Activated naive CD4-positive, alpha-beta T cell treated with anti-CD3 and anti-CD28 coated beads for 36 hours (primary cell): ENCODE measurements at places on chromosomes 4 and X.

DNA sequence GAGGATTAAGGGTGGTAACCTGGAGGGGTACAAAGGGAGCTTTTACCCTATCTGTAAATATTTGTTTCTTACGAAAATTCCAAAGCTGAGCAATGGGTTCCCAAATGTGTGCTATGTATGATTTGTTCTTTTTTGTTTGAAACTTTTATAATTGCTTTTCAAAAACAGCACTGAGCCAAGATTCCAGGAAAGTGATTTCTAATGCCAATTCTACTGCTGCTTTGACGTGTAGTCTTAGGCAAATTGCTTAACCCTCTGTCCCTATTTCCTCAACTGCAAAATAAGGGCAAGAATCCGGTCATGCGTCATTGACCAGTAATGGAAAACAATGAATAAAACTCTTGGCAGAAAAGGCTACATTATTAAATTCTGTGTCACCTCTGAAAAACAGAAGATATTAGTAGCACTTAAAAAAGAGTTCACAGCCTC lies 454.7 kb downstream of the IL15 start:
- DNase-seq: no peak

- DNase-seq: no peak
Measured at GRCh38 chr4:13711233-13711785, 83.8 kb upstream of the BOD1L1 start.

DNA sequence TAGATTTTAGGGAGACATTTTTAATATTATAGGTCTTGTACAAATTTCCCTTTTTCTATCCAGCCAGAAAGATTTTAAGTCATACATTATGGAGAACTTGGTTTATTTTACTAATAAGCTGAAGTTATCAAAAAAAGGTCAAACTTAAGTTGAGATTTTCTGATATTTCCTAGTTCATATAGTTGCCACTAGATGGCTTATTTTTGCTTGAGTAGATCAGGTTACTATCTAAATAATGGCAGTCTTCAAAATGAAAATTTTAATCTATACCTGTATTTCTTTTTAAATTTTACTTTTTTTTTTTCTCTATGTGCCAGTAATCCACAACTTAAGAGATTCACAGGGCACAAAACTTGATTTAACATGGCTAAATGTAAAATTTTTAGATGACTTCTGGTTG lies 52.3 kb downstream of the USP9X start:
- no peak for DNase-seq

DNA sequence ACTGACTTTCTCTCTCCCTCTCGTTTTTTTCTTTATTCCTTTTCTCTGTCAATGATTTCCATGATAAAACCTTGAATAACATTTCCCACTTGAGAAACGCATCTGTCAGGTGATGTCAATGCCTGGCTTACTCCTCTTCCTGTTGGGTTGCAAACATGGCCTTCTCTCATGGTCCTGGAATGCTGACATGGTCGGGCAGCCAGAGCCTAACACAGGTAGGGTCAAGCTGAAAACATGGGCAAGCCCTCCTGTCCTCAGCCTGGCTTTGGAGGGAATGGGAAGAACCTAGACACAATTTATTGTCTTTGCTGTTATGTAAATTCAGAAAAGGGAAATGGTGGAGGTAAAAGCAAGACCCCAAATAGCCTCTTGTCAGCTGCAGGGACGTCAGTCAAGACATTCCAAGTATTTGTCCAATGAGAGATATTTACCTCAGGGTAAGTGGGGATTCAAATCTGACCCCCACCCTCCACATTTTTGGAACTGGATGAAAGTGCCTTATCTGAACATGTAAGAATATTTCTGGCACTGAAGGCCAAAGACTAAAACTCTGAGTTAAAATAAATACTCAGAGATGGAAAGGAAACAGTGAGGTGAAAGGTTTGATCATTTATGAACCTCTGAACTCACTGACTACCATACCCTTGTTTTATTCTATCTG lies 473.8 kb downstream of the SPRY1 start:
- no peak for DNase-seq

- DNase-seq: peak; percentile 5
Measured at GRCh38 chrX:38175139-38175538, 45.5 kb downstream of the SRPX start.

- DNase-seq: no peak
Measured at GRCh38 chrX:115639334-115639880, 78.4 kb downstream of the PLS3 start.

GRCh38 chr4:82711158-82711785 lies 87.3 kb downstream of the SCD5 start:
- DNase-seq: no peak

DNA sequence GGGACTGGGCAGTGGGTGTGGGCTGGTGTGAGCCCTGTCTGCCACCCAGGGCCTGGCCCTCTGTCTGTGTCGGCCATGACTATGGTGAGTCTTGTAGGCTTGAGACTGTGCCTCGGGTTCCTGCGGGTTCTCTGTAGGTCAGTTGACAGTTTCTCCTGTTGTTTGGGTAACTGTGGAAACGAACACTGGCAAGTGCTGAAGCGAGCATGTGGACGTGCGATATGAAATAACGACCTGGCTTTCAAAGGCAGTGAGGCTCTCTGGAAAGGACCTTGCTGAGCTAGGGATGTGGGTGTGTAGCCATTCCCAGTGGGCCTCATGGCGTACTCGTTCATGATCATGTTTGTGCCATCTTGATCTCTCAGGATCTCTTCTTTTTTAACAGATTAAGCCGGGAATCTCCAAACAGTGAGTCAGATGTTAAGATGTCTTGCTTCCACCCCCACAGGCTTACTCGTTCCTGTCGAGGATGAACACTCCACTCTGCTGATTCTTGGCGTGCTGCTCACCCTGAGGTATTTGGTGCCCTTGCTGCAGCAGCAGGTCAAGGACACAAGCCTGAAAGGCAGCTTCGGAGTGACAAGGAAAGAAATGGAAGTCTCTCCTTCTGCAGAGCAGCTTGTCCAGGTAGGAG lies 41.3 kb downstream of the HTT start:
- no peak for DNase-seq

- DNase-seq: no peak
Measured at GRCh38 chr4:74682567-74683359, 111.6 kb downstream of the BTC start.

DNA sequence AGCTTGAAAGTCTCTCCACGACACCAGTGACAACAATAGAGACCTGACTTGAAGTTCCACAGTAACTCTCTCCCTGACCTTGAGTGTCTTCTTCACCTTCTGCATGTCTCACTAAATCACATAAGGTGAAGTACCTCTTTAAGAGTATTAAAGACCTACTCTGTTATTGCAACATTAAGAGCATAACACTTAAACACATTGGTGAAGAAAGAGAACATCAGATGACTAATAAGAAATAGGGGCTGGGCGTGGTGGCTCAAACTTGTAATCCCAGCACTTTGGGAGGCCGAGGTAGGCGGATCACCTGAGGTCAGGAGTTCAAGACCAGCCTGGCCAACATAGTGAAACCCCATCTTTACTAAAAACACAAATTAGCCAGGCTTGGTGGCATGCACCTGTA lies 33.9 kb upstream of the MAPK10 start:
- DNase-seq: no peak

DNA sequence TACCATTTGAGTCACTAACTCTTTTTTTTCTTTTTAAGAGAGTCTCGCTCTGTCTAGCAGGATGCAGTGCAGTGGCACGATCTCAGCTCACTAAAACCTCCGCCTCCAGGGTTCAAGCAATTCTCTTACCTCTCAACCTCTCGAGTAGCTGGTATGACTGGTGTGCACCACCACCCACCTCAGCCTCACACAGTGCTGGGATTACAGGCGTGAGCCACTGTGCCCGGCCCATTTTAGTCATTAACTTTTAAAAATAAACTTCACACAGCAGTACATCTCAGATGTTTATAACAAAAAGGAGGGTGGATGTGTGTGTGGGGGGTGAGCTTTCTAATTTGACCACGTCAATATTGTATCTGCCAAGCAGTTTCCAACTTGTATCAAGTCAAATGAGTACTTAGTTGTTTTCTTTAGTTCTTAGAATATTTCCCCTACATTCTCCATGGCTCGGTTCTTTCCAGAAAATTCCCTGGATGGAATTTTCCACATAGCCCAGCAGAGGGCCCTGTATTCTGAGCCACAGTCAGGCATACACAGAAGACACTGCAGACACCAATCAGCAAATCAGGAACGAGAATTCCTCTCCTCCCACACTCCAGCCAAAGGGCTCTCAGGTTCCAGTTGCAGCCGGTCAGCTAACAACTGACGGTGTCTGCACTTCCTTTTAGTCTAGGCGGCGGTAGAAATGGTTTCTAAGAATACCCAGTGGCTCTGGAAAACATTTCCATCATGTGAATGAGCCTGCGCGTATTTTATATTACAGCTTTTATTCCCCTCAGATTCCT lies 20.1 kb upstream of the ARAF start:
- DNase-seq: no peak

GRCh38 chr4:147596981-147597380 lies 20.2 kb upstream of the TMEM184C start:
- no peak for DNase-seq

DNA sequence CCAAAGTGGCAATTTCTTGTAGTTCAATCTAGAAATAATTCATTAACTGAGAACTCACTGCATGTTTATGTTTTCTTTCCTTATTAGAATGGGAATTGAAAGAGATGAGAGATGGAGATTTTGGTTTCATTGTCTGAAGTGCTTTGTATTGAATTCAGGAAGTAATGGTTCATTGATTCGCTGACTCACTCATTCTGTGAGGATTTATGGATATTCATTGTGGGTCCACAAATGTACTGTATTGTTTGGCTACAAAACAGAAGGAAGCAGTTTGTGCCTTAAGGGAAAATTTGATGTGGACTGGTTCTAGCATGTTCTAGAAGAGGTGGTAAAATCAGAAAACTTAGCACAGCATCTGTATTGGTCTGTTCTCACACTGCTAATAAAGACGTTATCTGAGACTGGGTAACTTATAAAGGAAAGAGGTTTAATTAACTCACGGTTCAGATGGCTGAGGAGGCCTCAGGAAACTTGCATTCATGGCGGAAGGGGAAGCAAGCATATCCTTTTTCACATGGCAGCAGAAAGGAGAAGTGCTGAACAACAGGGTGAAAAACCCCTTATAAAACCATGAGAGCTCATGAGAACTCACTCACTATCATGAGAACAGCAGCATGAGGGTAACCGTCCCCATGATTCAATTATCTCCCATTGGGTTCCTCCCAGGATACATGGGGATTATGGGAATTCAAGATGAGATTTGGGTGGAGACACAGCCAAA lies 132.3 kb upstream of the VCX3A start:
- DNase-seq: no peak

DNA sequence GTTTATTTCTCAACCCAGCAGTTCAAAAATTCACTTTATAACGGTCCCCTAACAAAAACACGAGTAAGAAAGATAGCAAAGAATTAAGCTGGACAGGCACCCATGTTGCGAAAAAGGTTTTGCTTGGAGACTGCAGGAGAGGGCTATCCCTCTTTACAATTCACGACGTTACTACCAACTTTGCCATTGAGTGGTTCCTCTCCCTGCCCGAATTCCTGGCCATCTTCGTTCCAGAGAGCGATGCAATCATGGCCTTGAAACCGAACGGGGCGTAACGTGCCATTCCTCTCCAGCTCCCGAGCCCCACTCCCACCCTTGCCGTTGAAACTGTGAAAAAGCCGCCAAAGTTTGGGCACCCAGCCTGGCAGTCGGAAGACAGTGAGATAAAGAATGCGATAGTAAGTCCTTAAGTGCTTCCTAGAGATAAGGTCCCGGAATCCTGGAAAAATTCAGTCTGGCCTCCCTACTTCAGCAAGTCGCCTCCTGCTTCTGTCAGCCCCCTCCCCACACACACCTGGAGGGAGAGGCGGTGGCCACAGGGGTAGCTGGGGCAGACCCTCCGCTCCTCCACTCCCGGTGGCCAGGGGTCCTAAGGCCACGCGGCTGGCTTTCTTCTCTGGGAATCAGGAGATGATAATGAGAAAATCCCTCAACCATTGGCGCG lies 65.2 kb downstream of the FBXO8 start:
- DNase-seq: no peak

GRCh38 chr4:167290678-167291077 lies 56.4 kb upstream of the SPOCK3 start:
- DNase-seq: no peak

- peak; percentile 64 for DNase-seq
Measured at GRCh38 chr4:140103676-140104075, 50.3 kb downstream of the MAML3 start.

DNA sequence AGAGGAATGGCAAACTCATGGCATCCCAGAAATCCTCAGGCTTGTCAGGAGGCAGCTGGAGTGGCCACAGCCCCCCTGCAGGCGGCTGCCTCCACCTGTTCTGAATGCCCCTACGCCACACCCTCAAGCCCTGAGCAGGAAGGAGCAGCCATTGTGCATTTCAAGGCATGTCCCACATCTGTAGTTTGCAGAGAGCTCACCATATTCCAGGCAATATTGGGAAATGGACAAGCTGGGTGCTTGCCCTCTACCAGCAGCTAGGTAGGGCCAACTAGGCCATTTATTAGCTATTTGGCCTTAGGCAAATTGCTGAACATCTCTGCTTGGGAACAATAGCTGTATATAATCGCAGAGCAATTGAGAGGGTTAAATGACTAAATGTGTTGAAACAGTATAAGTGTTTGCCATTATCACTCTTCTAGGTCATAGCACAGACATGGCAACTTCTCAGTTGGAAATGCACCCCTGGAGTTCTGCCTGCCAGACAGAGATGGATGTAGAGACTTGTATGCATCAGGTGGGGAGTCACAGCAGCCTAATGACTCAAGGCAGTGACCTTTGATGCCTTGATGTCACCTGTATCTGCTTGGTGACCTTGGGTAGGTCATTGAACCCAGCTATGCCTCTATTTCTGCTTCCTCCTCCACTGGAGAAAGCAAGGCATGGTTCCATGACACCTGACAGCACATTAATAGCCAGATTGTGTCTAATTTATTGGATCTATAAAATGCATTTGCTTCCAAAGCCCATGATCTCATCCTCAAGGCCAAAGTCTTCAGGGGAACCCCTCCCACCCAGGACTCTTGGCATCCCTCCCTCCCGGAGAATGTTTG lies 52.8 kb downstream of the FHDC1 start:
- no peak for DNase-seq

DNA sequence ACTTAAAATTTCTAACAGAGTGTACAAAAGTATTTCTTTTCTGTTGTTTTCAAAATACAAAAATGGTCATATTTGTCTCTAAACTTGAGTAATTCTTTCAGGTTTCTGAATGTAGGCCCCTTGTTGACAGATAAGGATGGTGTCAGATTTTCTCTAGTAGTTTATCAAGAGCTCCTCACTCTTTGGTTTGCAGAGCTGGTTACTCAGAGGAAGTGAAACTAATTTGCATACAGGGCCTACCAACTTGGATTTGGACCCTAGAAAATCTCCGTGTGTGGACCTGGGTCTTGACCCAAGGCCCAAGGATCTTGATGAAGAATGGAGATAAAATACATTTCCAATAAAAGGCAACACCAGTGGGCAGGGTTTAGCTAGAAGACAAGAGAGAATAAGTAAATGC lies 433 bp upstream of the ADH6 start:
- DNase-seq: no peak

GRCh38 chr4:117983541-117984365 lies 50.5 kb upstream of the NDST3 start:
- no peak for DNase-seq
